ENCODE measurements at places on chromosomes 16 and 17.

GRCh38 chr17:19975601-19976000 lies 2.0 kb downstream of the AKAP10 start:
- DNase-seq, result no peak

- no peak for DNase-seq
These were observed 41.9 kb upstream of the NSRP1 start for GRCh38 chr17:30074730-30075129.

DNA sequence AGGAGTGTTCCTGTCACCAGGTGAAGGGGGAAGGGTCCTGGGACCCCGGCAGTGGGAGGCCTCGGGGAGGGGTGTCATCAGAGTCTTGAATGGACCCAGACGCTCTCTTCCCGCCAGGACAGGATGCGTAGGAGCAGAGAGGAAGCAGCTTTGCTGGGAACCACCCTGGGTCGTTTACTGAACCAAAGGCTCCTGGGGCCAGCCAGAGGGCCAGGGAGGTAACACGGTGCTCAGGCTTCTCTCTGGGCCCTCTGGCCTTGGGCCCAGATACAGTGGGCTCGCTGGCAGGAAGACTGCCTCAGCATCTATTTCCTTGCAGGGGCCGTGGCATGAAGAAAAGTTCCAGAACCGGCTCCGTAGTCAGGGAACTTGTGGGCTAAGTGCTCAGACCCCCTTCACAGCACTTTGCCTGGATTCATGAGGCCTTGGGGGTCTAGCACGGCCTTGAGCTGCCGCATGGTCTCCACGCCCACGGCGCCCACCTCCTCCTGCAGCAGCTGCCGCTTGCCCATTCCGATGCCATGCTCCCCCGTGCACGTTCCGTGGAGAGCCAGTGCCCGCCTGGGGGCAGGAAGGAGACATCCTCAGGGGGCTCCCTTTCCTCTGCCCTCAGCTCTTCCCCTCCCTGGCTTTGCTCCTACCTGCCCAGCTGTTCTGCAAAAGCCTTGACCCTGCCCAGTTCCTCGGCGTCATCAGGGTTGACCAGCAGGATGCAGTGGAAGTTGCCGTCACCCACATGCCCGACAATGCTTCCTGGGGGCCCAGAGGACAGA lies 4.4 kb downstream of the LDHD start:
- no peak for DNase-seq

DNA sequence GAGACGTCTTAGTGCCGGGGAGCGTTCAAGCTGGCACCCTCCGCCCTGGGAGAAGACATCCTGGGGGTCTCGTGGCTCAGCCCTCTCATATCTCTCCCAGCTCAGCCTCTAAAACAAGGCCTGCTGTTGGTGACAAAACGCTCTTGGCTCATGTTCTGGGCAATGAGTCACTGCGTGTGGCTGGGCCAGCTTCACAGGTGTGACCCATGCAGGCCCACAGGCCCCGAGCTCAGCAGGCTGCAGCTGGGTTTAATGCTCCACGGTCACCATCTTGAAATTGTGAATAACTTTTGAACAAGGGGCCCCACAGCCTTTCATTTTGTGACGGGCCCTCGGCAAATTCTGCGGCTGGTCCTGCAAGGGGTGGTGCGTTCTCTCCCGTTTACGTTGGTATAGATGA lies 22.4 kb downstream of the GAA start:
- peak; percentile 84 for DNase-seq

DNA sequence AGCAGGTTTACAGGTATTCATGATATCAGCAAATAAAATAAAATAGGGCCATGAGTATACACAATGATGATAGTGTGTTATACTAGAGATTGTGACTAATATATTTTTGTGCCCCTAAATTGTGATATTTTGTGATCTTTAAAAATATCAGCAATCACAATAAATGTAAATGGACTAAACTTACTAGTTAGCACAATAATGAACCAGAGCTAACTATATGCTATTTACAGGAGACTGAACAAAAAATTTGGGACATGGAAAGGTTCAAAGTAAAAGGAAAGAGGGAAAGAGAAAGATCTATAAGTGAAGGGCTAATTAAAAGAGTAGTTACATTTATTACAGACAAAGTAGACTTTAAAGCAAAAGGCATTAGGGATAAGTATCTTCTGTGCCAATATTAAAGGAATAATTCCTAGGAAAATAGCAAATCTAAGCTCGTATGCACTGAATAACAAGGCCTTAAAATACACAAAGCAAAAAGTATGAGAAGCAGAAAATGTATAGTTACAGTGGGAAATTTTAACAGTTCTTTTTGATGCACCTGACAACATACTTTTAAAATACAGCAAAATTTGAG lies 5.0 kb upstream of the MSI2 start:
- no peak for DNase-seq

GRCh38 chr17:77744066-77744988 lies 214.2 kb upstream of the TNRC6C start:
- DNase-seq, result no peak

GRCh38 chr17:74132354-74132753 lies 71.1 kb upstream of the RPL38 start:
- DNase-seq, result peak; percentile 38

GRCh38 chr16:88617268-88618031 lies 20.9 kb upstream of the IL17C start:
- no peak for DNase-seq

DNA sequence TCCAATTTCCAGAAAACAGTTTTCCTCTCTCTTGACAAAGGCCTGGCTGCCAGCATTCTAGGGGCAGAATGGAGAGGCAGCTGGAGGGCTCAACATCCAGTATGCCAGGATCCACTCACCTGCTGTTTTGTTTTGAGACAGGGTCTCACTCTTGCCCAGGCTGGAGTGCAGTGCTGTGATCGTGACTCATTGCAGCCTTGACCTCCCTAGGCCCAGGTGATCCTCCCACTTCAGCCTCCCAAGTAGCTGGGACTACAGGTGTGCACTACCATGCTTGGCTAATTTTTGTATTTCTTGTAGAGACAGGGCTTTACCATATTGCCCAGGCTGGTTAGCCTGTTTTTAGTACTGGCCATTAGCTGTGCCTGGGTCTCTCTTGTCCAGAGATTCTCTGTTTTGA lies 29.1 kb upstream of the FOXJ1 start:
- peak; percentile 33 for DNase-seq

GRCh38 chr16:11691771-11692170 lies 23.5 kb downstream of the SNN start:
- peak; percentile 32 for DNase-seq

GRCh38 chr16:51994597-51994996 lies 552.3 kb downstream of the TOX3 start:
- DNase-seq, result no peak

GRCh38 chr17:38897671-38898290 lies 27.6 kb upstream of the LASP1NB start:
- DNase-seq, result no peak

- DNase-seq, result no peak
These were observed 215.1 kb downstream of the TMEM114 start for GRCh38 chr16:8375232-8375587.

GRCh38 chr16:28179354-28179753 lies 32.4 kb downstream of the XPO6 start:
- DNase-seq, result no peak

- no peak for DNase-seq
These were observed 374.7 kb upstream of the DYNLRB2 start for GRCh38 chr16:80166082-80166481.

DNA sequence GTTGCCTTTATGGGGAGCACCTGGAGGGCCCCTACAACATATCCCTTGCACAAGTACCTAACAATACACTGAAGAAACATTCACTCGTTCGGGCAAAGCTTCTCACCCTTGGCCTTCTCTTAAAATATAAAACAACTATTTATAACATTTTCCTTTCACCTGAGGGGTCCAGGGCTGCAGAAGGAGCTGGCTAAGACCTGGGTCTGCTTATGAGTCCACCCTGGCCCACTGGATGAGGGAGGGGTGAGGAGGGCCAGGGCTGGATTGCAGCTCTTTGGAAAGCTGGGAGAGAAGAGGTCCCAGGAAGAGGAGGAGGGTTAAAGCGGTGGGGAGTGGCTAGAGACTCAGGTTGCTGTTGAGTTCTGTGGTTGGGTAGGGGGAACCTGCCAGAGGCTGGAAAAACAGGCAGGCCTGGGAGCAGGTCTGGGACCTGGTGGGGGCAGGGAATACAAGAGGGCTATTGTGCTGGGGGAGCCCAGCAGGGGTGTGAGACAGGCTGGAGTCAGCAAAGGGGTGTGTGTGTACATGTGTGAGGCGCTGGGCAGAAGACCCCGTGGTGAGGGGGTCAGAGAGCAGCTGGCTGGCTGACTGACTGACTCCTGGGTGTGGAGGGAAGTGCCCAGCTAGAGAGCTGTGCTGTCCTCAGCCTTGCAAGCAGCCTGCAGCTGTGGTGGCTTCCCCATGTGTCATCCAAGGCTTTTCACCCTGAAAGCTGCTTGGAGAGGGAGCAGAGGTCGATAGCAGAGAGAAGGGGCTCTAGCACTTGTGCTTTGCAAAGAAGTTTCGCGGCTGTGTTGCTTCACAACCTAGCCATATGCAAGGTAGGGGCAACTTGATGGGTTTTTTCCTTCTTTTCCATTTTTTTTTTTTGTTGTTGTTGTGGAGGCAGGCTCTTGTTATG lies 10.2 kb upstream of the MRC2 start:
- peak; percentile 99 for DNase-seq

- peak; percentile 91 for DNase-seq
These were observed 27.0 kb upstream of the NXPH3 start for GRCh38 chr17:49548506-49549310.

- peak; percentile 54 for DNase-seq
These were observed 5.3 kb downstream of the ANKRD11 start for GRCh38 chr16:89484923-89485679.

DNA sequence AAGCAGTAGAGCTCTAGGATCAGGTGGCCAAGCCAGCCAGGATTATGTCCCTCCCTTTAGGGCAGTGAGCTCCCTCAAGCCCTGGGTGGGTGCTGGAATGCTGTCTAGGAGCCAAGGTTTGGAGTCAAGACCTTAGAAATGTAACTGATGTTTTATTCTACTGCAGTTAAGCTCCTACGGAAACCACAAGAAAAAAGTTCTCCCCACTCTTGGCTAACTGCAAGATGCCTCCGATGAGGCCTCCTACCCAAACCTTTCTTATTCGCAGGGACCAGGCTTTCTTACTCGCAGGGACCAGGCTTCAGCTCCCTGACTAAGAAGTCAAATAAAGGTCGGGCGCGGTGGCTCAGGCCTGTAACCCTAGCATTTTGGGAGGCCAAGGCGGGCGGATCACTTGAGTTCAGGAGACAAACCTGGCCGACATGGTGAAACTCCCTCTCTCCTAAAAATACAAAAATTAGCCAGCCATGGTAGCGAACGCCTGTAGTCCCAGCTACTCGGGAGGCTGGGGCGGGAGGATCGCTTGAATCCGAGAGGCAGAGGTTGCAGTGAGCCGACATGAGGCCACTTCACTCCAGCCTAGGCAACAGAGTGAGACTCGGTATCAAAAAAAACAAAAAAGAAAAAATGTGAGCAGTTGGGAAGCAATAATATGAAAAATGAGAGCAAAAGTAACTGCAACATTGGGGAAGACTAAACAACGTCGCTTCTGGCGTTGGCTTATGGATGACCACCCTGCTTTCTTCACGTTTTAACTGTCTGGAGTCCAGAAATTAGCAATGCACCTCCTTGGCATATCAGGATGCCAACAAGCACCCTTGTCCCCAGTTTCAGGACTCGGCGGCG lies 31.7 kb upstream of the ARL4D start:
- peak; percentile 62 for DNase-seq

- DNase-seq, result no peak
These were observed 38.1 kb downstream of the SRL start for GRCh38 chr16:4203748-4204147.

GRCh38 chr16:980595-980854 lies 1.0 kb upstream of the SOX8 start:
- DNase-seq, result no peak

All from islet precursor cell (in vitro differentiated cells).